Cerebellar nuclear complex (tissue), 1 donor: ENCODE measurements at places on chromosomes 12 and 14.

DNA sequence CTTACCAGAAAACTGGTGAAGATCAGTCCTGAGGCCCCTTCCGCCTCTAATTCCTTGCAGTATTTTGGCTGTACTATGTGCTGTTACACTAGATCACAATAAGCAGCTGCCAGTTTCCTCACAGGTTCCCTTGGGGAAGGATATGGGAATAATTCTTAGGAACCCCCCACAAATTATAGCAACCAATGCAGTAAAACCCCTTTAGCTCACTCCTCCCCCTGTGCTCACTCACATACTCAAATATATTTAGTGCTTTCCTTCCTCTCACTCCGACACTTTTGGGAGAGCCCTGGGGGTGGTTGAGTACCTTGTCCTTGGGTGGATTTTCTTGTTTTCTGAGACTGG is 162.7 kb downstream of the ETV6 start:
- DNase-seq = no peak

DNA sequence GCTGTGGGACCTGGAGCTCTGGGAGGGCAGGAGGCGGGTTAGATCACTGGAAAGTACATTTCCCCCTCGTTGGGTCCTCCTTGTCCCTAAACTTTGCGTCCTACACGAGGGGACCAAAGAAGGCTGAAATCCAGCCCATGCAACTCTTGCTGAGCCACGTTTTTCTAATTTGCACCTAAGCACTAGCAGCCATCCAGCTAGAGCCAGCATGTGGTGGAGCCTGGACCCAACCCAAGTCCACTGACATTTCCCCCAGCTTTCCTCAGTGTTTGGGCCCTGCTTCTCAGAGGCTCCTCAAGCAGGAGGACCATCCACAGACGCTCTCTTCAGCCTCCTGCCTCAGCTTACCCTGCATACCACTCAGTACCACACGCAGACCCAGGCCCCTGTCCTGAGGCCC is 49.7 kb downstream of the TSPAN11 start:
- DNase-seq = no peak

GRCh38 chr14:59091976-59092375 is 96.5 kb upstream of the DAAM1 start:
- no peak for DNase-seq

- no peak for DNase-seq
These were observed 49.7 kb downstream of the CYP46A1 start for GRCh38 chr14:99733540-99734405.

DNA sequence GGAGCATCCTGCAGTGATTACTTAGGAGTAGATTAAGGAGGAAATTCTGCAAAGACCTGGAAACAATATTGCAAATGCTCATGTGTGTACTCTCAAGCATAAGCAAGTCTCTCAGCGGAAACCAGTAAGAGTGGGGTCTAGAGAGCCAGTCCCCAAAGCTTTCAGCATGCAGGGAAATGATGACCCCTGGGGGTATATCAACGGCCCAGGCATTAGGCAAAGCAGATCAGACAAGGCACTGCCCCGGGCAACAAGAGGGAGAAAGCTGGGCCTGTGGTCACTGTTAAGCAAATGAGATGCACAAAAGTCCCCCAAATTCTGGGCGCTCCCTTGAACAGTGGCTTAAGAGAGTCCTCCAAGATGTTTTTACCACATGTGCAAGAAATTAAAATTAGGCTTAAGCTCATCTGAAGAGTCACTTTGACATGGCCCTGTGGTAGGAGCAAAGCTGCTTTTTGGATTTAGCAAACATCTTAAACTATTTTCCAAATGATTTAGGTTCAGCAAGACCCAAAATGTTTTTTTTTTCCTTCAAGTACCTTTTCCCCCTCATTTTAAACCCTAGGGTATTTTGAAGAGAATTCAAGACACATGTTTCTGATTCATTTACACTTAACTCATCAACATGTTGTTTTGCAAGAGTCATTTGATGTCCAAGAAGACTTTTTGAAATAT is 457.1 kb upstream of the TBX3 start:
- no peak for DNase-seq

- DNase-seq = no peak
These were observed 106.7 kb downstream of the KIF26A start for GRCh38 chr14:104245075-104245474.

DNA sequence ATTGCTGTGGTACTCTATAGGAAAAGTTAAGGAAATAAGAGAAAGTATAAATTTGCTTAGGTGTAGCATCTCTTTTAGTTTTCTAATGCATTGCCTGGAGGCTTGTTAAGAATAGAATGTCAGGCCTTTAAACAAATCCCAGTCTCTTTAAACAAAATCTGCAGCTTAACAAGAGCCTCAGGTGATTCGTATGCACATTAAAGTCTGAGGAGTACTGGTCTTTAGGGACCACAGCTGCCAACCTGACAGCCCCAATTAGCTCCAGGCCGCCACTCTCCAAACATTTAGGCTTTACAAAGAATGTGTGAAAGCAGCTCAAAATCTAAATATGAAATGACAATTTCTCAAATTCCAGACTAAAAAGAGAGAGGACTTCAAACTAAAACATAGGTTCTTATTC is 35.7 kb downstream of the PAWR start:
- DNase-seq = no peak

GRCh38 chr12:85394065-85394464 is 114.0 kb downstream of the ALX1 start:
- no peak for DNase-seq

GRCh38 chr12:69546693-69547438 is 38.4 kb upstream of the CCT2 start:
- DNase-seq = no peak

GRCh38 chr12:122749569-122750332 is 2.9 kb upstream of the DENR start:
- DNase-seq = no peak

DNA sequence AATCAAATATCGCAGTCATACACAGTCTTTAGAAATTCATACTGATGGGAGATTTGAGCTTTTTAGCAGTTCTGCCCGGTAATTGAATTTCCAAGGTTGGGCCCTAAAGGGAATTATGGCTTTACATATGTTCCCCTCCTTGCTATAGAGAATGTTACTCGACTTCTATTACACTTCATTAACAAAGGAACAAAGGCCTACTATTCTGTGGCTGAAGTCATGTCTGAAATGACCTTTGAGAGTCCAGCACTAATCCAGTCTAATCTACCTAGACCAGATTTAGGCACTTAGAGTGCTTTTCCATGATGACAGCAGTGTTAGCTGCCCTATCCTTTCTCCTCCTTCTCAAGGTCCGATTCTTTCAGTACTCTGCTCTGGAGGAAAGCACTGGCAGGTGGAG is 305.3 kb downstream of the MED13L start:
- no peak for DNase-seq

GRCh38 chr14:92670643-92671366 is 77.6 kb downstream of the LGMN start:
- no peak for DNase-seq

- no peak for DNase-seq
These were observed 194.0 kb downstream of the DPF3 start for GRCh38 chr14:72699852-72700257.

- DNase-seq = no peak
These were observed 568 bp downstream of the PPM1A start for GRCh38 chr14:60249321-60250256.

DNA sequence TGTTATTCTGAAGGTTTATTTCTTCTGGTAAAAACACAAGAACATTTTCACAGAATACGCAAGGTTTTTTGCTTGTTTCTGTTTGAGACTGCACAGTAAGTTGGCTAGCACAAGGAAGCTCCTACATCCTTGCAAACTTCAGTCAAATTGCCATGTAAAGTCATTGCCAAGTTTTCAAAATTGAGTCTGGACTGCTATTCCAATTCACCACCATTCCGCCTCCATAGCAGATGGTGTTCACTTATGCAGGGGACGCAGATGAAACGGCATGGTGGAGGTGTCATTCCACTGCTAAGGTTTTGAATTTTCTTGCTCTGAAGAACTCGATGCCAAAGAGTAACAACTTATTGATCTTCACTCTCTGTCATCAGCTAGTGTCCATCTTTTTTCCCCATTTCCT is 303.9 kb upstream of the SYT1 start:
- no peak for DNase-seq

- DNase-seq = no peak
These were observed 84.2 kb downstream of the PIWIL1 start for GRCh38 chr12:130421896-130422295.

DNA sequence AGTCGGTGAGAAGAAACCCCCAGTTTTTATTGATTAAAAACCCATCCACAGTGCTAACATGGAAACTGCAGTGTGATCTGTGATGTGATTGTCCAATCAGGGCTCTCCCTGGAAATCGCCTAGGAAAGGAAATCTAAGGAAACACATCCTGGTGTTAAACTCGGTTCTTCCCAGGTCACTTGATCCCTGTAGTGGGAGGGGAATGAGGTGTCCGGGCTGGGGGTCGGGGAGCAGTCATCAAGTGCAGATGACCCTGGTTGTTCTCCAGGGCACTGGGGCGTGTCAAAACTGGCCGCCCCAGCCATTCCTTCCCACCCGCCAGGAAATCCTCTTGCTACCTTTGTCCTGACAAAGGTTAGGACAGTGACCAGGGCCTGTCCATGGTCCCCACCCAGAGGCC is 20.8 kb downstream of the RAB35 start:
- no peak for DNase-seq

DNA sequence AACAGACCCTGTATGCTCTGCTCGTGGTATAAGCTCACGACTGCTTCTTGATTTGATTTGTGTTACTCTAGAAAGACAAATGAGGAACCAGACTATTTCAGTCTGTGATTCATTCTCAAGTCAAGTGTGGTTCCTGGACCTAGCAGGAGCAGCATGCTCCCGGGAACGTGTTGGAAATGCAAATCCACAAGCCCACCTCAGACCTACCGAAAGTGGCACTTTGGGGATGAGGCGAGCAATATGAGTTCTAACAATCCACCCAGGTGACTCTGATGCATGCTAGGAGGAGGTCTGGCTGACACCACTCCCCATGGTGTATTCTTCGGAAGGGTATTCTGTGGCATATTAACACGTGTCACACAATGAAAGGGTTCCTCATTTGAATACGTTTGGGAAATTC is 59.5 kb upstream of the TMX1 start:
- DNase-seq = no peak

GRCh38 chr14:49306152-49306751 is 279.9 kb downstream of the RPS29 start:
- no peak for DNase-seq

DNA sequence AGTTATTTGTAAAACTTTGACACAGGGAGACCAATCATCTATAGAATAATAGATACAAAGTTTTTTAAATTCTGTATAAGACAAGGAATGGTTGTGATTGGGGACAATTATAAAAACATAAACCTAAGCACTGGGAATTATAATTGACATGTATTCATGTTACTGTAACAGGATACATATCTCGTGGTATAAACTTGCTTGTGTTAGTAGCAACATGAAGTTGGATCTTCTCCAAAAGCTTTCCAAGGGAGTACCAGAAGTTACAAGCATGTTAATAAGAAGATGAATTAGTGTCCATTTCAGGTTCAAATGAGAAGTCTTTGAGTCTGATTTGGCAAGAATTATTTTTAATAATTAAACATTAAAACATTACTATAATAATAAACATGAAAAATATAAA is 42.2 kb downstream of the CDKL1 start:
- DNase-seq = no peak

GRCh38 chr14:31241450-31242114 is 34.0 kb upstream of the HECTD1 start:
- DNase-seq = no peak

DNA sequence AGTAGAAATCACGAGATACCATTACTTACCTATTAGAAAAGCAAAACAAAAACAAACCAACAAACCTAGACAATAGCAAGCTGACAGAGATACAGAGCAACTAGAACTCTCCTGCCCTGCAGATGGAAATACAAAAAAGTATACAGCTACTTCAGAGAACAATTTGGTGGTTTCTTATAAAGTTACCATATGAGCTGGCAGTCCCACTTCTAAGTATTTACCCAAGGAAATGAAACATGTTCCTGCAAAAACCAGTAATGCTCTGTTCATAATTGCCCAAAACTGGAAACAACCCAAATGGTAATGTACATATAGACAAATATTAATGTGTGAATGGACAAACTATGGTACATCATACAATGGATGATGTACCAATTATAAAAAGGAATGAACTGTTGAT is 31.7 kb downstream of the FUT8 start:
- no peak for DNase-seq

DNA sequence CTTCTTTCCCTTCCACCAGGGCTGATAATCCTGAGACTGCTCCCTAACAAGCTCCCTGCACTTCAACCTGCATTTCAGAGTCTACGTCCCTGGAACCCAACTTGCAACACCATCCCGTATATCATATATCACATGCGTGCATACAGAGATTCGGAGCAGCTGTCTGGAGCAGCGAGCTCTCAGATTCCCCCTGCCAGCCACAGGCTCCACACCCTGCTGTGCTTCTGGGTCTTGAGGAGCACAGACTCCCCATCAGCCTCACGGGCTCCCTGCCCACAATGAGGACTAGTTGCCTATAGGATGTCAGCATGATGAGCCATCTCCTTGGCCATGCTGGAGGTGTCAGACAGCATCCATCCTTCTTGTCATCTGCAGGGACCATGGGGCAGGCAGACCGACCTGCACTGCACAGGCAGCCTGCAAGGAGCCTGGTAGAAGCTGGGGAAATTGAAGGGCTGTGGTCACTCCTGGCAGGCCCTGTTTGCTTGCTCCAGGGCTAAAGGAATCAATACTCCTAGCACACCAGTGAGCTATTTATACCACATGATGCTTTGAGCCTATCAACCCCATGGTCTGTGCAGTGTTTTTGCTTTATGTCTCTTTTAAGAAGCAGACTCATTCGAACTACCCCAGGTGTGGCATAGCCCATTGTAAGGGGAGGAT is 19.6 kb upstream of the HDAC7 start:
- DNase-seq = no peak

- no peak for DNase-seq
These were observed 383.4 kb downstream of the VRK1 start for GRCh38 chr14:97180304-97181200.

DNA sequence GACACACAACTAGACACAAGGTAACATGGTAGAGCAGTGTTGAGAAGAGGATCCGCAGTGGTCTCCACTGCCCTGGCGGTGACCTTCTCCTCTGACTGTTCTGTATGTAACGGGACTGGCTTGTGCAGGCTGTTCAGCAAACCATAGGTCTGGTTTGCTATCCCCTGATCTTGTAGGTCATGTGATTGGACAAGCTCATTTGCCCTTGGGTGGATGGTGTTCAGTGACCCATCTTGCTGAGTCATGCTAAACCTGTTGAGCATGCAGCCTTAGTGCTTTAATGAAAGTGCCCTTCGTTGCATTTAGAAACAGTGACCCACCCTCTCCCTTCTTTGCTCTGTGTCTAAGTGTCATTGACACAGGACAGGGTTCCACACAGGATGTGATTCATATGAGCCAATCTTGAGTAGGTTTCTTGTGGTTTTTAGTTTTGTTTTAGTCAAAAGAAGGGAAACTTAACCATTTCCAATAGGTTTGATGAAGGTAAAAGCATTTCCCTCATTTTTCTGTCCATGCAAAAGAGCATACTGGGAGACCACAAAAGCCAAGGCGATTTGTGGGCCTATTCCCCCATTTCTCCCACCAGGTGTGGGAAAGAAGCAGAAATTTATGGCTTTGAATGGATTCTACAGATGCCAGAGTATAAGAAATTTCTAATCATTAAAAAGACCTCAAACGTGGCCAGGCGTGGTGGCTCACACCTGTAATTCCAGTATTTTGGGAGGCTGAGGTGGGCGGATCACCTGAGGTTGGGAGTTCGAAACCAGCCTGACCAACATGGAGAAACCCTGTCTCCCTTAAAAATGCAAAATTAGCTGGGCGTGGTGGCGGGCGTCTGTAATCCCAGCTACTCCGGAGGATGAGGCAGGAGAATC is 32.6 kb upstream of the HIF1A start:
- DNase-seq = no peak
